GOT3 (cell line): ENCODE measurements at places on chromosomes 6 and 20.

GRCh38 chr6:158371261-158371660, 59.0 kb downstream of the TULP4 start:
- no peak for DNase-seq

- DNase-seq: no peak
These were observed 132.7 kb upstream of the SALL4 start for GRCh38 chr20:51935003-51935358.

GRCh38 chr20:45230631-45231030, 9.5 kb downstream of the SEMG2 start:
- DNase-seq: no peak

- DNase-seq: no peak
These were observed 117.3 kb downstream of the MAP3K4 start for GRCh38 chr6:161108916-161109315.

DNA sequence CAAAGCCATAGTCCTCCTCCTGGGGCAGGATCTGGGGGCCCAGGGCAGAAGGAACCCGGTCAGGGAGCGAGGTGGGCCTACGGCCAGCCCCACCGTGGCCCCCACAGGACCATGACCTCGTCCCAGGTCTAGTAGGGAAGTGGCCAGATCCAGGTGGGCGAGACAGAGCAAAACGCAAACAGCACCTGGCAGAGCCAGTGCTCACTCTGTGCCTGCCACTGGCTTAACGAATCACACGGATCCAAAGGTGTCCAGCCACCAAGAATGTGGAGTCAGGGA, 169.7 kb downstream of the PREX1 start:
- DNase-seq: no peak

DNA sequence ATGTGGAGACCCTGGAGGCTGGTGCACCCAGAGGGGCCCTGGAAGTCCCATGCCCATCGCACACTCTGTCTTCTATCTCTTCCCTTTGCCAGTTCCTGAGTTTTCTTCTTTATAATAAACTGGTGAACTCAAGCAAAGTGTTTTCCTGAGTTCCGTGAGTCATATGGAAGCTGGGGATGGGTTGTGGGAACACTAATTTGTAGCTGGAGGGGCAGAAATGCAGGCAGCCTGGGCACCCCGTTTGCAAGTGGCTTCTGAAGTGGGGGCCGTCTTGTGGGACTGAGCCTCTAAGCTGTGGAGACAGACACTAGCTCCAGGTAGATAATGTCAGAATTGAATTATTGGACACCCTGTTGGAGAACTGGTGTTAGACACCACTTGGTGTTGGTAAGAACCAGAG, 3.2 kb upstream of the PPP1R3G start:
- no peak for DNase-seq

- no peak for DNase-seq
These were observed 98.7 kb downstream of the ZMYND8 start for GRCh38 chr20:47257771-47258170.

DNA sequence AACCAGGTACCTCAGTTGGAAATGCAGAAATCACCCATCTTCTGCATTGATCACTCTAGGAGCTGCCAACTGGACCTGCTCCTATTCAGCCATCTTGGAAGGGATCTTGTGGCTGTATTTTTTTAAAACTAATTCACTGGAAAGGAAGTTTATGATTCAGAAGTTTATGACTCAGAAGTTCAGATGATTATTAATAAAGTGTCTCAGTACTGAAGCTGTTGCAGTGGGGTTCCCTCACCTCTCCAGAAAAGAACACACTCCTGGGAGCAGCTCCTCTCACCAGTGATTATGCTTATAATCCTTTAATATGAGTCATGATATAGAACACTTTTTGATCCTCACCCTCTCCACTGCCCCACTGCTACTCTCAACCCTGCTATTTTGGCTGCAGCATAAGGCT, 291.2 kb upstream of the HS3ST5 start:
- no peak for DNase-seq
